ENCODE measurements at places on chromosomes 13 and 19.

DNA sequence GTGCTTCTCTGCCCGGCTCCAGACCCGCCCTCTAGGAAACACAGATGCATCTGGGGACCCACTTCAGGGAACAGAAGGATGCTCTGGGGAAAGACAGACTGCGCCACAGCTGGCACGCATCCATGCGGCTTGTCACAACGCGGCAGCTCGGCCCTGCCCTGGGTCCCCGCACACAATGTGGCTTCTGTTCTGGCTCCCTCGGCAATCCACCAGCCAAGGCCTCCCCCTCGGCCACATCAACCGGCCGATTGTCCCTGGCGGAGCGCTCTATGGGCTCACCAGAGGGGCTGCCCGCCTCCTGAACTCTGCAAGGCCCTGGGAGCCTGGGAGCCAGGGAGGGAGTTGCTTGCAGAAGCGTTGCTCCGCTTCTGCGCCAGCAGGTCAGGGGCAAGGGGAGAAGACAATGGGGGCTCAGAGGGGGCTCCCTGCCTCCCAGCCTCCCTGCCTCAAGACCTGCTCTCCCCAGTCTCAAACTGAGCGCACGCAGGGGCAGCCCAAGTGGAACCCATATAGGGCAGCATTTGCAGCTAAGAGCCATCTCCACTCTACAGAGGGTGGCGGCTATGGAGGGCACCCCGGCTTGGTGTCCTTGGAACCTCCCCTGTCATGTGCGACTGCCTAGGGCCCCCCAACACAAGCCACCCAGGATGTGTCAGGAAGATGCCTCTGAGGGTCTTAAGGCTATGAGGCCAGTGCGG lies 37.9 kb downstream of the MLLT1 start:
- no peak for DNase-seq

GRCh38 chr19:13417054-13417453 lies 89.2 kb downstream of the CACNA1A start:
- DNase-seq: peak; percentile 45

GRCh38 chr13:27772651-27773425 lies 19.4 kb upstream of the GSX1 start:
- no peak for DNase-seq

DNA sequence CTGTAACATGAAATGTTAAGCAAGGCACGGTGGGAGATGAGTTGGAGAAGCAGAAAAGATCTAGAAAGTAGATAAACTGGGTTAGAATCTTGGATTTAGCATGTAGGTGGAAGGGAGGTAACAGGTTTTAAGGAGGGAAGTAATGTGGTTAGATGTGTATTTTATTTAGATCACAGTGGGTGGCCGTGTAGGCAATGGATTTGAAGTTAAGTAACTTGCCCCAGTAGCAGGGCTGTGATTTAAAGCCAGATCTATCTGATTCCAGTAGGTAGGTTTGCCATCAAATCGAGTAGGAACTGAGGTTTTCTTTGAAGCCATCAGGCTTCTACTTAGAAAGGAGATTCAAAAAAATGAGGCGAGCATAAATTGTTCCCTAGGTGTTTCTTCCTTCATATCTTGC lies 50.6 kb upstream of the IL17D start:
- no peak for DNase-seq
